Pulmonary artery endothelial cell (primary cell): ENCODE measurements at places on chromosomes 3 and 15.

DNA sequence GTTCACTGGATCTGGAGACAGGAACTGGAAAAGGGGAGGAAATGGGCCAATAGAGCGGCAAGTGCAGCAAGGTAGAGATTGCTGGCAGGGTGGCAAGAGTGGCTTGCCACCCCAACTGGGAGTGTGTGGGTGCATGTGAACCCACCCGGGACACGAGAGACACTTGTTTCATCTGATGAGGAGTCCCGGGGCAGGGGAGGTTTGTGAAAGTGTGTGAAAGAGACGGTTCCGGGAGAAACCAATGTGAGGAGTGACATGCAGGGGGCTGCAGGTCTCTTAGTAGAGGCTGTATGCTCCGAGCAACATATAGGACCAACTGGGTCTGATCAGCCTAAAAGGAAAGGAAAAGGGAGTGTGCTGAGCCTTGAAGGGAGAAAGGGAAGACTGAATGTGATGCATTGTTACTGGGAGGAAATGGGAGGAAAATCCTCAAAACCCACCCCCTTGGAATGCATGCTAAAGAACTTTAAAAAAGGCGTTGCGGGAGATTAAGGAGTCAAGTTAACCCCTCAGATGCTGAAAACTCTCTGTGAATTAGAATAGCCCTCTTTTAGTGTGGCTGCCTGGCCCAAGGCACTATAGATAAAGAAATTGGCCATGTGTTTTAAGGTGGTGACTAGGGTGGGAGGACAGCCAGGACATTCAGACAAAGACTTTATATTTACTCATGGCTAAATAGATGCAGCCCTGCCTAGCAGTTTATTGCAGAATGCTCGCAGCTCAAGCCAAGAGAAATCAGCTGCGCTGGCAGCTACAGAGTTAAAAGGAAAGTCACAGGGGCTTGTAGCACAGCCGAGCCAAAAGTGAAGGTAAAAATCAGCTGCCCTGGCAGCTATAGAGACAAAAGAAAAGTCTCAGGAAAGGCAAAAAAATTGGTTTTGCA lies 9.1 kb upstream of the SLC9C1 start:
- no peak for DNase-seq

DNA sequence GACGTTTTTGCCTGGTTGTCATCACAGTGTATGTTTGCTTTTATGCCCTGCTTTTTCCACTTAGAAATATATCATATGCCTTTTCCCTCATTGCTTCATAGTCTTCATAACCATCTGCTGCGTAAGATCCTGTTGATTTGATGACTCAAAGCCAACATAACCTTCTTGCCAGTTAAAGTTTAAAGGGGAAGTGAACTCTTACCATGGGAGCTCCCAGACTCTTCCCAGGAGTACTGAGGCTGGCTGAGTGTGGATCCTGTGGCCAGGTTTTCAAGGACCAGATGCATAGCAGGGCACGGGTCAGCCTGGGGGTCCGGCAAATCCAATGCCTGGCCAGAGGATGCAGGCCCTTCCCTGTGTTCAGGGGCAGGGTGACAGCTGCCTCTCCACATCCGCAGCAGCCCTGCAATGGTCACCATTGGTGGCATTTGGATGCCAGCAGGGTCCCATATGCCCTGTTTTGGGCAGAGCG lies 42.0 kb upstream of the SACM1L start:
- peak; percentile 87 for DNase-seq

- DNase-seq, result no peak
These were observed 268.4 kb upstream of the CHRM5 start for GRCh38 chr15:33699691-33700447.

DNA sequence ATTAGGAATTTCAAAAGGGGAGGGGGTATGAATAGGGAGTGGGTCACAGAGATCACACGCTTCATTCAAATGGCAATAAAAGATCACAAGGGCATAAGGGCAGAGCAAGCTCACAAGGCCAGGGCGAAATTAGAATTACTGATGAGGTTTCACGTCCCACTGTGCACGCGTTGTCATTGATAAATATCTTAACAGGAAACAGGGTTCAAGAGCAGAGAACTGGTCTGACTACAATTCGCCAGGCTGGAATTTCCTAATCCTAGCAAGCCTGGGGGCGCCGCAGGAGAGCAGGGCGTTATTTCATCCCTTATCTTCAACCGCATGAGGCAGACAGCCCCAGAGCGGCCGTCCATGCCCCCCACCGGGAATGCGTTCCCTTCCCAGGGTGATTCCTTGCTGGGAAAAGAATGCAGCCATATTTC lies 18.1 kb upstream of the SMCO1 start:
- no peak for DNase-seq

- DNase-seq, result no peak
These were observed 12.4 kb downstream of the BMF start for GRCh38 chr15:40096094-40096891.

DNA sequence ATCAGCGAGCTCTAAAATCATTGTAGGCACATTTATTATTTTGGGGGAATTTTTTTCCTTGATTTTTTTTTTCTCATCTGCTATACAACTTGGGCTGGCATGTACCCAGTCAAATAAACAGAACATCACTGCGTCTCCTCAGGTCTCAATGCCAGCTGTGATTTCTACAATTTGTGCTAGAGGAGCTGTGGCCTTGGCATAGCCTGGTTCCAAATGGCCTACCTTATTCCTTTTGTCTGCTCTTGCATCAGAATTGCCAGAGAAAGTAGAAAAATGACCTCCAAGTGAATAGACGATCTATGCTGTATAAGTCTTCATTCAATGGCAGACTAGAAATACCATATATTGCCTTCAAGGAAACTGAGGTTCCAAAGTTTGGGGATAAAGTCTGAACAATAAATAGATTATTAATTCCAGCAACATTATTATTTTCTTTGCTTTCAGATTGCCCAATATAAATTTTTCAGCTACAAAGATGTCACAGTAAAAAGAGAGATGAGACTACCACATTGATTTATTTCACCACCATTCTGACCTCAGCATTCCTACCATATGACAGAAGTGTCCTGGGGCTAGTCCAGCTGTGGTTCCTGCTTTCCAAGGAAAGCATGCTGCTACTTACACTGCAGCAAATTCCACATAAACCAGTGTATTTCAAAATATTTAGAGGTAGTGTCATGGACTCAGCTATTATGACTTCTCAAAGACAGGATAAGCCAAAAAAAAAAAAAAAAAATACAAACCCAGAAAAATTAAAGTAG lies 493.9 kb upstream of the ZNF385D start:
- DNase-seq, result no peak

DNA sequence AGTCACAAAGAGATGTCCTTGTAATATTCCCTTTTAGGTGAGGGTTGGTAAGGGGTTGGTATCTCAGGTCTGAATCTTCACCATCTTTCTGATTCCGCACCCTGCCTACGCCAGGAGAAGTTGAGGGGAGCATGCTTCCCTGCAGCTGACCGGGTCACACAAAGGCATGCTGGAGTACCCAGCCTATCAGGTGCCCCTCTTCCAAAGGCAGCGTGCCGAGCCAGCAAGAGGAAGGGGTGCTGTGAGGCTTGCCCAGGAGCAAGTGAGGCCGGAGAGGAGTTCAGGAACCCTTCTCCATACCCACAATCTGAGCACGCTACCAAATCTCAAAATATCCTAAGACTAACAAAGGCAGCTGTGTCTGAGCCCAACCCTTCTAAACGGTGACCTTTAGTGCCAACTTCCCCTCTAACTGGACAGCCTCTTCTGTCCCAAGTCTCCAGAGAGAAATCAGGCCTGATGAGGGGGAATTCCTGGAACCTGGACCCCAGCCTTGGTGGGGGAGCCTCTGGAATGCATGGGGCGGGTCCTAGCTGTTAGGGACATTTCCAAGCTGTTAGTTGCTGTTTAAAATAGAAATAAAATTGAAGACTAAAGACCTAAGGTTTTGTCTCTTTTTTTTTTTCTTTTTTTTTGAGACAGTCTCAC lies 19.8 kb downstream of the TYRO3 start:
- DNase-seq, result no peak

DNA sequence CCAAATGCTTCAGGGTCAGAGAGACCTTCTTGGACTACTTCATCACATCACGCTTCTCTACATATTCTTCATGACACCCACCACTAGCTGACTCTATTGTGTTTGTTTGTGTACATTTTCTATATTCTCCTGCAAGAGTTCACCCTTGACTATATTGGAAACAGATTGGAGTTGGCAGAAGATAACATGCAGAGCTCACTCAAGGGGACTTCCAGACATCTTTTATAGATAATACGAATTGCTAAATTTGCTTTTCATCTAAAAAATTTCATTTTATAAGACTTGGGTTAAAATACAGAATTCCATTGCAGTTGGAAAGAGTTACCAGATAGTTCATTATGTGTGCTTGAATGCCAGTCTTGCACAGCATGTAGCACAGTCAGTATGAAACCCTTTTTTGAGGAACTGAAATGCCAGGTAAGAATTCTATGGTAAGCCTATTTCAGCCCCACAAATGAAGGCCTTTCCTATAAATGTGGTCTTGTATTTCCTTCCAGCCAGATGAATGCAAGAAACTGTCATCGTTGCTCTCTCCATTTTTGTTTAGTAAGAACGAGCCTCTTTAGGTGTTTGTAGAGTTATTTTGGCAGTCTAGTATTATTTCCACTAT lies 177.6 kb downstream of the GHSR start:
- DNase-seq, result no peak

GRCh38 chr3:112199622-112200316 lies 66.7 kb upstream of the GCSAM start:
- DNase-seq, result no peak

GRCh38 chr3:61288446-61288845 lies 37.2 kb upstream of the FHIT start:
- no peak for DNase-seq

- DNase-seq, result no peak
These were observed 21.3 kb upstream of the GADL1 start for GRCh38 chr3:30915782-30916181.

GRCh38 chr15:93486407-93487117 lies 397.6 kb upstream of the RGMA start:
- no peak for DNase-seq

GRCh38 chr3:171970301-171970788 lies 69.0 kb upstream of the FNDC3B start:
- DNase-seq, result no peak

GRCh38 chr3:195270079-195270816 lies 711 bp downstream of the XXYLT1 start:
- no peak for DNase-seq

- no peak for DNase-seq
These were observed 98.0 kb downstream of the ATG7 start for GRCh38 chr3:11370191-11370590.

DNA sequence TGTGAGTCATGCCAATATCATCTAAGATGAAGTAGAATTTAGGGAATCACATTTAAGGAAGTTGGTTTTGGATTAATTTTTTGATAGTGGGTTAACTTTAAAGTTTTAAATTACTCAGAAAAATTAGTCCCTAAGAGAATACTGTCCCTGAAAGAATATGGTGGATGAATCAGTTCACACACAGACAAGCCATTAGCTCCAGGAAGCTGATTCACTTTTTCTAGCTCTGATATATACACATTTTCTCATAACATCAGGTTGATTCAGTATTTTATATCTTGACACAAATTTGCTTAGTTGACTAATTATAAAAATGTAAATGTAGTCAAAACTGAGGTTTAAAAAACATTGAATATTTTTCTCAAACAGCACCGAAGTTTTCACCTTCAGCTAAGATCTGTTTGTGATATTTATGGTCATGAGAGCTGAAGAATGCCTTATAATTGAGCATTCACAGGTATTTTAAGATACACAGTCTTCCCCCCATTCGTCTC lies 55.1 kb downstream of the MYH15 start:
- no peak for DNase-seq

GRCh38 chr3:148648685-148649352 lies 48.9 kb upstream of the AGTR1 start:
- no peak for DNase-seq

- no peak for DNase-seq
These were observed 153.2 kb upstream of the THBS1 start for GRCh38 chr15:39427705-39428104.

GRCh38 chr3:64856106-64856505 lies 168.3 kb upstream of the ADAMTS9 start:
- no peak for DNase-seq

DNA sequence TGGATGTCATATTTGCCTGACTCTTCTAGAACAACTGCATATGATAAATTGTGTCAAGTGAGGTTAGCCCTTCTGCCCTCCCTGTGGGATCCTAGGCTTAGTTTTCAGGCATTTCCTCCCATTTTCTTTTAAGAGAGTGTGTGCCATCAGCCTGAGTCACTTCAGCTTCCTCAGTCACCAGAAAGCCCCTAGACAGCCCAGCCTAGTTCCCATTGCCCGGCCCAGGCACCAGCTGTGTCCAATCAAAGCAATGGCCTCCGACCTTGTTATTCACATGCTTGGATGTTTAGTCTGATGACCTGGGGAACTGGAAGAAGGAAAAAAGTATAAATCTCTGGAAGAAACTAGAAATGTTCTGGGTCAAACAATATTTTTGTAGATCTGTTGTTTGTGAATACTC lies 221.9 kb upstream of the LRIG1 start:
- DNase-seq, result peak; percentile 63

DNA sequence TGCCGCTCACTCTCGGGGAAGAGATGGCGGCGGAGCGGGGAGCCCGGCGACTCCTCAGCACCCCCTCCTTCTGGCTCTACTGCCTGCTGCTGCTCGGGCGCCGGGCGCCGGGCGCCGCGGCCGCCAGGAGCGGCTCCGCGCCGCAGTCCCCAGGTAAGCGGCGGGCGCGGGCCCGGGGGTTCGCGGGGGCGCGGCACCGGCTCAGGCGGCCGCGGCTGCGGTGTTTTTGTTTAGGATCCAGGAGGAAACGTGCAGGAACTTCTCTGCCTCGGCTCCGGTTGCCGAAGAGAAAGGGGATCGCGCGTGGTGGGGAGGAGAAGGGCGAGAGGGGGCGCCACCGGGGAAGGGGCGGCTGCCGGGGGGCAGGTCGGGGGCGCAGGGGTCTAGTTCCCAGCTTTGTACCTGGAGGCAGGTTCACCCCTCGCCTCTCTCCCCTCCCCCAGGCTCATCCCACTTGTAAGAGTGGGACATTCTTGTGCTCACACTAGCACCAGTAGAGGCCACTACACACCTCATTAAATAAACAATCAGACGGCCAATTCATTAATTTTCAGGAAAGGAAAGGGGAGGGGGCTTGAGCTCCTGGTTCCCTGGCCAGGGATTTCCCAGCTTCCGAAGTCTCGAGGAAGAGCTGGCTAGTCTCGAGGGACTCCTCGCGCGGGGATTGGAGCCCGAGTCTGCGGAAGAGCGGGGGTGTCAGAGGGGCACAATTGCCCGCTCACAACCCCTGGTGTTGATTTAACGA lies 562 bp downstream of the NEO1 start:
- DNase-seq, result no peak
